ENCODE measurements at places on chromosomes 7 and 10.

DNA sequence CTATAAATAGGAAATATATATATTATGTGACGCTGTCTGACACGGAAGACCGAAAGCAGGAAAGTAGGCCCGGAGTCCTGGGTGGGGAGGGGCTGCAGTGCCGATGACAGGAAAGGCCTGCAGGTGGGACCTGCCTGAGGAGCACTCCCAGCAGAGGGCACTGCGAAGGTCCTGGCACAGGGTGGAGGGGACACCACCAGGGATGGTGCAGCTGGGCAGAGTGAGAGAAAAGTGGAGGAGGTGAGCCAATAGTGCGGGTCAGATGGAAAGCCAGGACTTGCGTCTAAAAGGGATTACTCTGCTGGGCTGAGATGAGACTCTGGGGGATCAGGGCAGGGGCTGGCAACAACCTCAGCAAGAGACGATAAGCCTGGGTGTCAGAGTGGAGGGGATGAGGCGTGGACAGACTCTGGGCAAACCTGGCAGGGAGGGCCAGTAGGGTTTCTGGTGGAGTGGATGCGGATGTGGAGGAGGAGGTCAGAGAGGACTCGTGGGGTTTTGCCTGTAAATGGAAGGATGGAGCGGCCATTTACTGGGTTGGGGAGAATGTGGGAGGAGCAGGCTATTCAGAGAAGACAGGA, 118.2 kb upstream of the ZNF746 start:
- DNase-seq = no peak

DNA sequence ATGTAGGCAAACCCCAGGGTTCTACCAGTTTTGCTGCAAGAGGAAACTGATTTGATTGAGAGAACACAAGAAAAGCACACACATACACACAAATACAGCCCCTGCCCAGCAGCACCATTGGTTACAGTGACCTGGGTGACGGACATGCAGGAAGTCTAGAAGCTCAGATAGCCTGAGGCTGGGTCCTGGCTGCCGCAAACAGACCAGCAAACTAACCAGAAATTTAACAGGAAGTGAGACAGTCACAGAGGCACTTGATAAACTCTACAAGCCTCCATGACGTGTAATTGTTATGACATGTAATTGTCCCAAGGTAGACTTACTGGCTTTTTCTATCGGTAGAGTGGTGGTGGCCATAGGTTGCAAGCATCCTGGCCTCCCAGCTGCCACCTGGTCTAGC, 58.9 kb downstream of the PRKAR2B start:
- DNase-seq = no peak

- no peak for DNase-seq
Observed at GRCh38 chr10:126083009-126083408, 186.6 kb downstream of the FANK1 start.

DNA sequence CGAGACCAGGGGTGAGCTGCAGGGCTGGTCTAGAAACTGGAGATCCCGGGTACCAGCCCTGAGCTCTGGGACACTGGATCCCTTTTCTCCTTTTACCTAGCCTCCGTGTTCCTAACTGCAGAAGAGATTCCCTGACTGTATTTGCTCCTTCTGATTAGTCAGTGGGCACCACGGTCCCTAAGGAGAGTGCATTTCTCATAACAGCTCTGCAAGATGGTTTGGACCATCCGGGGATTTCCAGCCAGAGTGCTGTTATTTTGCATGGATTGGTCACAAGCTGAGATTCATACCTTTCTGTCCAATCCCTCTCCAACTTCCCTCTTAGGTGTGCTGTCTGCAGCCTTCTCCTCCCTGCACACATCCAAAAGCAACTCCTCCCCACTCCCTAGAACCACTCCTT, 122.6 kb downstream of the MYL10 start:
- DNase-seq = no peak

DNA sequence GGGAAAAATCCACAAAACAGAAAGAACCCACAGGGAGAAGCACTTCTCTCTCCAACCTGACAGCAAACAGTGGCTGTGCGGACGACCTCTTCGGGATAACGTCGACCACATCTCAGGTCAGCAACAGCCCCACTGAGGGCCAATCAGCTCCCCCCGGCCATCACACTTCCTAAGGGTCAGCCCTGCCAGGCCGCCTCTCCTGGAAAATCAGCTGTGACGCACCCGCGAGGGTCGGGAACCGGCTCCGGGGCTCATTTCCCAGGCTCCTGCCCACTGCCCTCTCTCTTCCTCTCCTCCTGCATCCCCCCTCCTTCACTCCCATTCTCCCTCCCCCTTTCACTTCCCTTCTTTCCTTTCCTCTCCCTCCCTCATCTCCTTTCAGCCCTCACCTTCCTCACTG, 118.3 kb downstream of the DIP2C start:
- DNase-seq = no peak

DNA sequence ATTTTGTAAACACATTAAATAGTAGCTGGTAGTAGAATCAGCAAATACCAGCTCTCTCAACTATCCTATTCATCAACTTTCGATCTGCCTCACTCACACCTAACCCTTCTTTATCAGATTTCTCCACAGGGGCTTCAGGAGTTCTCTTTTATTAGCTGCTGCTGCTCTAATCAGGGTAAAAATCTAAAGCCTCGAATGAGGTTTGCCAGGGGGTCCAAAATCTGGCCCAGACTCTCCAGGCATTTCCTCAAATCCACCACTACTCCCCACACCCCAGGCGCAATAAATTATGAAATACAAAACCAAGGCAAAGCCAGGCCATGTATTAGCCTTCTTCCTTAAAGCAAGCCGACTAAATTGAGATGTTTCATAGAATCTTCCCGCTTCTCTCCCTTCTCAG, 2.3 kb downstream of the RNF216 start:
- no peak for DNase-seq

DNA sequence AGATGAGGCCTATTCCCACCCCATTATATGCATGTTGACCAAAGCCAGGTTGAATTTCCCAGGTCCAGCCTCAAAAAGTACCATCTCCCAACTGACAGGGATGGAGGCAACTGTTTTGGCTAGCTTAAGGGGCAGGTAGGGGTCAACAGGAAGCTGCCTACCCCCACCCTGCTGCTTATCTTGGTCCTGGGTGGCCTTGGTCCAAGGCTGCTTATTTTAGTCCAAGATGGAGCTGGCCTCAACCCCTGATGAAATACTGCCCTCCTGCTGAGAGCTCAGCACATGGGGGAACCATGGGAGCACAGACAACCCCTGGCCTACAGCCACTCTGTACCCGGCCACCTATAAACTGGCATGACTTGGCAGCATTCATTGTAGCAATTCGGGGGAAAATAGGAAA, 23.1 kb downstream of the MYO1G start:
- no peak for DNase-seq

GRCh38 chr10:7412237-7412927, 1.5 kb upstream of the SFMBT2 start:
- peak; percentile 8 for DNase-seq

DNA sequence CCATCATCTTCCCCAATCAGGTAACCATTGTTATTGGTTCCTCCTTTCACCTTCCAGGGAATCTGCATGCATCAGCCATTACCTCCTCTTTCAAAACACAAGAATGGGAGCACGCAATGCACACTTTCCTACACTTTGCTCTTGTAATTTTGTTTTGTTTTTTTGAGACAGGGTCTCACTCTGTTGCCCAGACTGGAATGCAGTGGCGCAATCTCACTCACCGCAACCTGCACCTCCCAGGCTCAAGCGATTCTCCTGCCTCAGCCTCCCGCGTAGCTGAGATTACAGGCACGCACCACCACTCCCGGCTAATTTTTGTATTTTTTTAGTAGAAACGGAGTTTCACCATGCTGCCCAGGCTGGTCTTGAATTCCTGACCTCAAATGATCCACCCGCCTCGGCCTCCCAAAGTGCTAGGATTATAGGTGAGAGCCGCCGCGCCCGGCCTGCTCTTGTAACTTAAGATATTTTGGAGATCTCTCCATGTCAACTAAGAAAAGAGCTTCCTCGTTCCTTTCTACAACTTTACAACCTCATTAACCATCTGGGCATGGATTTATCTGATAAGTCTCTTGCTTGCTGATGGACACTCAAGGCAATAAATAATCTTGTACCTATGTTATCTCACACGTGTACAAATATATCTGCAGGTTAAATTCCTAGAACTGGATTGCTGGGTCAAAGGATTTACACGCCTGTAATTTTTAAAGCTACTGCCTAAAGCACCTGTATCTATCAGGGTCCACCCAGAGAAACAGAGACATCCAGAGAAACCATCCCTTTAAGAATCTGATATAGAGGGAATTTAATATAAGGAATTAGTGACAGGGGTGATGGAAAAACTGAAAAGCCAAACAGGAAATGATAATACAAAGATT, 4.2 kb downstream of the CYTH3 start:
- no peak for DNase-seq

DNA sequence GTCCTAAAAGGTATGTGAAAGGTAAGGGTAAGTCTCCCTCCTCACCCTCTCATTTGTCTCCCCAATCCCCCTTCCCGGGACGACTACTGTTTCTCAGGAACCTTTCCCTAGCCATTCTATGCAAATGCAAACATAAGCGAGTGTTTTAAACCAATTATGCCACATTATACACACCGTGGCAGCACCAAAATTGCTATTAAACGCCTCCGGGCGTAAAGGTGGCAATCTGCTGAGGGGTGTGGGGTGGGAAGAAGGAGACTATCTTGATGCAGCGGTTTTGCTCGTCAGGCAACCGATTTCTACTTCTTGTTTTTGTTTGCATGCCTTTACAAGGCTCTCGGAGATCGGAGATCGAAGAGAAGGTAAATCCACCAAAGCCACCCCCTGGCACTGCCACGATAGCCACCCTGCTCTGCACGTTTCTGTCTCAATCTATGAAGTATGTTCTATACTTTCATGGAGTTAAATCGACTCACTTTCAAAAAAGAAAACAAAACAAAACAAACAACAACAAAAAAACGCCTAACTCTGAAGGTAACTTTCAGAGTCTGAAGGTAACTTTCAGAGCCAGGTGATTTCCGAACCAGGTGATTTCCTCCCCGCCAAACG, 46.0 kb upstream of the CDK1 start:
- no peak for DNase-seq

DNA sequence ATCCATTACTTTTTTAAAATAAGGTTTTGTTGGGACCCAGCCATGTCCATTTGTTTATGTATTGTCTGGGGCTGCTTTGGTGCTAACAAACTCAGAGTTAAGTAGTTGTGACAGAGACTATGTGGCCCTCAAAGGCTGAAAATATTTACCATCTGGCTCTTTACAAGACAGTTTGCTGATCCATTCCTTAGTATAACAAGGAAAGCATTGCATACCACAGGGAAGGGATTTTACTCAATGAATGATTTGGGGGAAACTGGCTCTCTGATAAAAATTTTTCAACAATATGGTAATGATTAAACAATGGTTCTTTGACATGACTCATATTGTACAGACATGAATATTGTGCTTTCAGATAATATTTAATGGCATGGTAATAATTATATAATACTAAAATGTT, 738.1 kb downstream of the KCNMA1 start:
- no peak for DNase-seq

DNA sequence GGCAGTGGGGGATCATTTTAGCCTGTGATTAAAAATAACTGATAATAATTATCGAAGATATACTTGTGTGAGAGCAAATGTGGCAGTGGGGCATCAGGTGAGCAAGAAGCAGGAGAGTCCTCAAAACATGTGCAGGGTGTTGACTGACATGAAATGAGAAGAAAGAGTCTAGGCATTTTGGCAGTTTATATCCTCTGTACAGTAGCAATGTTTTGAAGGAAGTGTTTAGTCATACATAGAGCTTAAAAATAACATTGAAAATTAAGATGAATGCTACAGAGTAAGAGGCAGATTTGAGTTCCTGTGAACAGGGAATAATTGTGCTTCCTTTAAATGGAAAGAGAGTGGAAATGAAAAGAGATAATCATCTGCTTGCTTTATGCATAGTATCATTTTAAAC, 47.4 kb downstream of the VPS50 start:
- no peak for DNase-seq

GRCh38 chr10:19843487-19843886, 27.3 kb downstream of the PLXDC2 start:
- no peak for DNase-seq

- no peak for DNase-seq
Observed at GRCh38 chr10:91117505-91117904, 103.0 kb upstream of the PCGF5 start.

DNA sequence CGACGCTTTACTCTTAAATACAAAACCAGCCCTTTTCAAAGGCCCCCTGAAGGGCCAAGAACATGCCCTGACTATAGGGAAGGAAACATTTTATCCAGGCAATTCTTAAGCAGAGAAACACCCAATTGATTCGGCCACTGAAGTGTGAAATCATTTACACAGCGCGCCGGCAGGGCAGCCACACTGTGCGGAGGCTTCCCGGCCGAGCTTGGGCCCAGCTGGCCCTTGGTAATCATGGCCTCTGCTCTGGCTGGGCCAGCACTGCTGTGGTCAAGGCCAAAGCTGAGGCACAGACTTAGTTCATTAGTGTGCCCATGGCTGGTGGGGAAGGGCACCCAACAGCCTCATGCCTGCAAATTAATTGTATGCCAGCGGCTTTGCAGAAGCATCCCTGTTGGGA, 143.7 kb upstream of the HABP2 start:
- DNase-seq = no peak

- DNase-seq = no peak
Observed at GRCh38 chr7:31105256-31105950, 53.3 kb downstream of the ADCYAP1R1 start.

GRCh38 chr7:10571759-10572158, 401.9 kb upstream of the PHF14 start:
- no peak for DNase-seq

GRCh38 chr10:22832066-22832602, 95.7 kb upstream of the ARMC3 start:
- no peak for DNase-seq

DNA sequence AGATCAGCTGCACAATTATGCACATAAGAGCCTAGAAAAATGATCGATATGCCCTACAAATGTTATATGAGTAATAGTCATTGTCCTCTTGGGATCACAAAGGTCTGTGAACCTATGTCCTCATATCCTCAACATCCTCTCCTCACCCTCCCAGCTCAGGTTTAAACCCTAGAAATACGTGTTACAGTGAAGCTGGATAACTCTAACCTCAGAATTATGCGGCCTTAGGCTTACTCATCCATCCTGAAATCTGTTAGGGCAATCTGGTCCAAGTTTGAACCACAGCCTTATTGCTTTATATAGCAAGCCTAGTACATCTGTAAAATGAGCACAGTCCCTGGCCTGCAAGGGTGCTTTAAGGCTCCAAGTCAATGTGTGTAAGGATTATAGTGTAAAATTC, 84.2 kb upstream of the FRMD4A start:
- DNase-seq = no peak

DNA sequence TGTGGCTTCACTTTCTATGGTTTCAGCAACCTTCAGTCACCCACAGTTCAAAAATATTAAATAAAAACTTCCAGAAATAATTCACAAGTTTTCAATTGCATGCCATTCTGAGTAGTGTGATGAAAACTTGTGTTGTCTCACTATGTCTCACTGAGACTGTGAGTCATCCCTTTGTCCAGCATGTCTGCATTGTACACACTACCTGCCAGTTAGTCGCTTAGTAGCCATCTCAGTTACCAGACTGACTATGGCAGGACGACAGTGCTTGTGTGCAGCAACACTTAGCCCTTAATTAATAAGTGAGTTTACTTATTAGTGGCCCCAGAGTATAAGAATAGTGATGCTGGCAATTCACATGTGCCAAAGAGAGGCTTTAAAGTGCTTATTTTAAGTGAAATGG, 22.5 kb downstream of the CCDC186 start:
- no peak for DNase-seq

GRCh38 chr10:124064676-124065075, 28.7 kb downstream of the CHST15 start:
- DNase-seq = no peak
